Endothelial cell of umbilical vein (primary cell): ENCODE measurements at places on chromosomes 5 and 9. TPM values are rescaled to one million over a fixed set of nuclear protein-coding genes. Genes with fewer than 3 reads are reported as not detected.
A peak's percentile ranks its signal among the peaks of the same experiment; 100 is the strongest.

The PDE8B gene
- polyA plus RNA-seq, result not detected in 2 replicates

DNA sequence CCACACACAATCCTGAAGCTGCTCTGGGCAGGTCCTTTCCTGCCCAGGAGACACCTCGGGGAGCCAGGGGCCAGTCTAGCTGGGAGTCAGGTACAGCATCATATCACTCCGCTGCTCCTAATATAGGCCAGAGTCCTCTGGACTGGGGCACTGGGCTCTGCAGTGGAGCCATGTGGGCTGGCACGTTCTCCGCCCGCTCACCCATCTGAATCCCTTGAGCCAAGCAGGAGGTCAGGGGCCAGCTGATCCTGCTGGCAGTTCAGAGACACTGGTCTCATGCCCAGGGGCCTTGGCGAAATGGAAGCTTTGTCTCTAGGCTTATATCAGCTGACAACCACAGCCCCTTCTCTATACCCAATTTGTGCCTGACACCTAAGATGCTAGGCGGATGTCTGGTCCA, 9.3 kb upstream of the CORO2A start:
- H3K36me3 ChIP-seq, result no peaks in the 10 kb centered on the region
- H3K4me3 ChIP-seq, result no peak overlapping the region
- no peaks in the 10 kb centered on the region for H3K4me1 ChIP-seq
- no peak for DNase-seq

- DNase-seq, result no peak
- peaks cover 8% of the 10 kb centered on the region for H3K4me1 ChIP-seq
- no peaks in the 10 kb centered on the region for H3K36me3 ChIP-seq
- peaks cover 16% of the 10 kb centered on the region for H3K27me3 ChIP-seq
- no peak overlapping the region for H3K4me3 ChIP-seq
These were observed 8.7 kb downstream of the FGF1 start for GRCh38 chr5:142677198-142677597.

GRCh38 chr5:150529555-150529954, 21.6 kb downstream of the NDST1 start:
- H3K4me3 ChIP-seq, result no peak overlapping the region
- peaks cover 30% of the 10 kb centered on the region for H3K36me3 ChIP-seq
- DNase-seq, result no peak
- no peaks in the 10 kb centered on the region for H3K4me1 ChIP-seq
- H3K27ac ChIP-seq, result no peak overlapping the region

GRCh38 chr5:52708463-52708862, 79.3 kb upstream of the ITGA1 start:
- peak; percentile 21 for DNase-seq
- no peak overlapping the region for H3K4me3 ChIP-seq
- peaks cover 25% of the 10 kb centered on the region for H3K4me1 ChIP-seq
- H3K27ac ChIP-seq, result no peak overlapping the region
- H3K27me3 ChIP-seq, result no peaks in the 10 kb centered on the region

The GPRIN1 gene
- polyA plus RNA-seq, result 2.4 and 2.6 TPM in 2 replicates

- peaks cover 31% of the 10 kb centered on the region for H3K4me1 ChIP-seq
- no peaks in the 10 kb centered on the region for H3K36me3 ChIP-seq
- peak; percentile 57 for DNase-seq
- peak within 1 kb of the TSS; percentile 92 for H3K4me3 ChIP-seq
- H3K27me3 ChIP-seq, result no peaks in the 10 kb centered on the region
These were observed at the start of gene LARP1 for GRCh38 chr5:154755361-154756008. Gene LARP1 (plus strand): TSS chr5:154755377. CDS start chr5:154755758, 381 bp downstream.

DNA sequence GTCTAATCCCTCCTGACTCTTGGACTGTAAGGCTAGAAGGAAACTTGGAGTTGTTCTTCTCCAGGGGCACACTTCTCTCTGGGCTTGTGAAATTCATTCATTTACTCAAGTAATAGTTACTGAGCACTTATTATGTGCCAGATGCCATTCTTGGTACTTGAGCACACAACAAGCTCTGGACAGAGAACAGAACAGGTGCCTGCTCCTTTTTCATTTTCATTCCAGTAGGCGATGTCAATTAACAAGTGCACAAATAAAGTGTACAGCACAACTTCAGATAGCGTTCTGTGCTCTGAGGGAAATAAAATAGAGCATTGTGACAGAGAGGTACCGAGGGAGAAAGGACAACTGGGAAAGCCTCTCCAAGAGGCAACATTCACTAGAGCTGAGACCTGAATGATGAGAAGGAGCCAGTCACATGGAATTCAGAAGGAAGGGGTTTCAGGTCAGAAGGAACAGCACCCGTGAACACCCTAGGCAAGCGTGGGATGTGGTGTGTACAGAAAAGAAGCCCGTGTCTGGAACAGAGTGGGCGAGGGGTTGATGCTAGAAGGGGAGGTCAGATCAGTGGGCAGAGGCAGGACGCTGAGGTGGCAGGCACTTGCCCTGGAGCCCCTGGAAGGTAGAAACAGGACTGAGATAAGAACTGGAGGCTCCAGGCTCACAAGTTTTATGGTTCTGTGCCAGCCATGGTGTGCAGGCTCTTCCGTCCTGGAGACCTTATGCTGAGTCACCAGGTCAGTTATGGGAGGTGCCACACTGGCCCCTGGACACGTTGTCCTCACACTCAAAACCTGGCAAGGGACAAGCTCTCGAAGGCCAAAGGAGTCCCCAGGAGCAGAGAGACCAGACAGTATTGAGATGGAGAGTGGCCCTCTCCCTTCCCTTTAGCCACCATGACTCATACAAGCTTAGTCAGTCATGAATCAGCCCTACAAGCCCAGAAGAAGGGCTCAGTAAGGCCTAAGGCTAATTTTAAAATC, 7.2 kb upstream of the ABLIM3 start:
- DNase-seq, result peak; percentile 79
- H3K4me3 ChIP-seq, result no peak overlapping the region
- H3K4me1 ChIP-seq, result peaks cover 36% of the 10 kb centered on the region
- H3K36me3 ChIP-seq, result no peaks in the 10 kb centered on the region

The LHX6 gene
- polyA plus RNA-seq, result 1.8 and 2.4 TPM in 2 replicates

DNA sequence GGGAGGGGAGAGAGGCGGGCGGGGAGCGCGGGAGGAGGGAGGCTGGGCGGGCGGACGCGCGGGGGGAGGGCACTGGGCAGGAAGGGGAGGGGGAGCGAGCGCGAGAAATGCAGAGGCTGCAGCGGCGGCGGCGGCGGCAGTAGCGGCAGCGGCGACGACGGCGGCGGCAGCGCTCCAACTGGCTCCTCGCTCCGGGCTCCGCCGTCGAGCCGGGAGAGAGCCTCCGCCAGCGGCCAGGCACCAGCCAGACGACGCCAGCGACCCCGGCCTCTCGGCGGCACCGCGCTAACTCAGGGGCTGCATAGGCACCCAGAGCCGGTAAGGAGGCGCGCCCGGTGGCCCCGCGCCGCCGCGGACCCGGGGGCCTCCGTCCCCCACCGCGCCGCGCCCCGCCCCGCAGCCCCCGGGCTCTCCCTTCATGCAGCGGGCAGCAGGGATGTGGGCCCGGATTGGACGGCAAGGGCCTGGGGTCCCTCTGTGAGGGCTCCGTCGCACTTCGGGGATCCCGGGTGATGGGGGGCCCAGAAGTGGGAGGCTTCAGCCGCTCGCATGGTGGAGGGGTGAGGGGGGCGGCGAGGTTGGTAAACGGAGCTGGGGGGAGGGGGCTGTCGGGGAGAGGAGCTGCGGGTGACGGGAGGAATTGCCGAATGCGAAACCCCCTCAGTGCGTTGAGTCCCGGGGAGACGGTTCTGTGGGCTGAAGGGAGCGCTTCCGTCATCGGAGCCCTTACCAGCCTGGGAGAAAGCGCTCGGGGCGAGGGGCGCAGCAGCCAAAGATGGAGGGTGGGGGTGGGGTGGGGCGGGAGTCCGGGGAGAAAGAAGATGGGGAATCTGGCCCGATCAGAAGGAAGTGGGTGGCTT, at the start of gene BASP1:
TSS of gene BASP1 (plus strand) at position 139 of the 860 bp plus-strand sequence. CDS start 57,586 bp downstream, outside the sequence.
- no peaks in the 10 kb centered on the region for H3K36me3 ChIP-seq
- peak within 1 kb of the TSS; percentile 94 for H3K4me3 ChIP-seq
- DNase-seq, result peak; percentile 67
- H3K27me3 ChIP-seq, result peaks cover 10% of the 10 kb centered on the region
- H3K27ac ChIP-seq, result peak within 1 kb of the TSS; percentile 86

DNA sequence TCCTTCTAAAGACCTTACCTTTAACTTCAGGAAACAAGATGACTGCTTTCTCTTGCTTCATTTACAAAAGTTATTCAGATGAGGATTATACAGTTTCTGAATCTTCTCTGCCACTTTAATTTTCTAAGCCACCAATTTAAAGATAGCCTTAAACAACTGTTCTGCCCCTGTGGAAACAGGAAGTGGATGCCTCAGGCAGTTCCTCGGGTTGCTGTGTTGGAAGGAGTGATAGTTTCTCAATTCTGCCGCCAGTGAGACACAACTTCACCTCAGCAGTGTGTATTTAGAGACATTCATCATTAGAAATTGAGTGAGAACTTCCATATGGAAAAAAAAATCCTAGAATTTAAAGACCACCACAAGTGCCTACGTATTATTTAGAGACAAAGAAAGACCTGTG, 475.1 kb upstream of the WWC1 start:
- no peak overlapping the region for H3K4me3 ChIP-seq
- no peak for DNase-seq
- H3K27ac ChIP-seq, result no peak overlapping the region
- H3K36me3 ChIP-seq, result no peaks in the 10 kb centered on the region

DNA sequence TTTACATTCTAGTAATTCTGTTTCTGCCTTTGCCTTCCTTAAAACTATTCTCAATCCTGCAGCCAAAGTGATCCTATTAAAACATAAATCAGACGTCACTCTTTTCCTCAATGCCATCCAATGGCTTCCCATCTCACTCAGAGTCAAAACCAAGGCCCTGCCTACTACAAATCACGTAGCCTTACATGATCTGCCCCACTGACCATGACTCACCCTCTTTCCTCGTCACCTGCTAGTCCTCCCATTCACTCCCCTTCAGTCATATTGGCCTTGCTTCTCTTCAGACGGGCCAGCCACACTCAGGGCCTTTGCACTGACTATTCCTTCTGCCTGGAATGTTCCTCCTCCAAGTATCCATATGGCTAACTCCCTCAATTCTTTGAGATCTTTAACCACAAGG, 39.0 kb upstream of the DMXL1 start:
- H3K27ac ChIP-seq, result no peak overlapping the region
- H3K27me3 ChIP-seq, result no peaks in the 10 kb centered on the region
- H3K36me3 ChIP-seq, result no peaks in the 10 kb centered on the region
- no peak overlapping the region for H3K4me3 ChIP-seq
- no peaks in the 10 kb centered on the region for H3K4me1 ChIP-seq
- DNase-seq, result no peak

GRCh38 chr9:91805031-91805430, 145.0 kb downstream of the ROR2 start:
- H3K27ac ChIP-seq, result no peak overlapping the region
- no peak for DNase-seq
- no peaks in the 10 kb centered on the region for H3K4me1 ChIP-seq
- no peaks in the 10 kb centered on the region for H3K36me3 ChIP-seq

The PCDHB12 gene
- 0.36 and 0.41 TPM in 2 replicates for polyA plus RNA-seq

DNA sequence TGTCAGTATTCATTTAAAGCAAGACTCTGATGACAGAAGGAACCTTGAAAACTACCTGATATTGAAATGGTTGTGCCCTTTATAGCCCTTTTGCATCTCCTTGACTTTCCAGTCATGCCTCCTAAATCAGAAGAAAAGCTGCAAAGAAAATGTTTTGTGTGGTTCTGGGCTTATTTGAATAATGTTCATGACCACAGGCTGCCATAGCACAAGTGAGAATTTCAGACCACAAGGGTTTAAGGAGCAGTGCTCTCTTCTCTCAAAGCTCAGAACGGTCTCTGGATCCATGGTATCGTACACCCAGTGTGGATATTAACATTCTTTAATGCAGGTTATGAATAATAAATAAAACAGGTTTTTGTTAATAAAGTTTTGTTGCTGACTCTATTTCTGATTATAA, 54.2 kb downstream of the GPR107 start:
- DNase-seq, result no peak
- H3K27ac ChIP-seq, result no peak overlapping the region
- H3K4me1 ChIP-seq, result peaks cover 5% of the 10 kb centered on the region
- H3K36me3 ChIP-seq, result peaks cover 11% of the 10 kb centered on the region
- no peak overlapping the region for H3K4me3 ChIP-seq
- H3K27me3 ChIP-seq, result no peaks in the 10 kb centered on the region

- H3K27ac ChIP-seq, result no peak overlapping the region
- no peaks in the 10 kb centered on the region for H3K27me3 ChIP-seq
- peaks cover 43% of the 10 kb centered on the region for H3K36me3 ChIP-seq
These were observed 4.4 kb downstream of the CDK9 start for GRCh38 chr9:127790094-127790855.

GRCh38 chr5:83095957-83096539, 18.7 kb downstream of the XRCC4 start:
- peak; percentile 51 for DNase-seq
- H3K36me3 ChIP-seq, result no peaks in the 10 kb centered on the region
- H3K4me1 ChIP-seq, result peaks cover 16% of the 10 kb centered on the region
- H3K4me3 ChIP-seq, result no peak overlapping the region
- no peak overlapping the region for H3K27ac ChIP-seq

DNA sequence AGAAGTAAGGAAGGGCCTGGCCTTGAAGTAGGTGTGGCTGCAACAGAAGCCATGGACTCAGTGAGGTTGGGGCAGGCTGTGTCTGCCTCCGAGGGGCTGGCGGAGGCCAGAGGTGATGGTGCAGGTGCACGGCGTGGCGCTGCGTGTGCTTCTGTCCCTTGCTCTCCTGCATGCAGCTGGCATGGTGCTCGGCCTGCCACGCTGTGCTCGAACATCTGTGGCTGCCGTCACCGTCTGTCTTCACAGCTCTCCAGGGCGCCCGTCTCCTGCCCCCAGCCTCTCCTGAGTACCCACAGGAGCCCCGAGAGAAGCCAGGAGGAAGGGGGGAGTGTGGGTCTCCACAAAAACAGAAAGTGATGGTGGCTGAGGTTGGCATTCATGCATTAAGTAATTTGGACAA, 193.7 kb downstream of the CACNA1B start:
- DNase-seq, result no peak
- no peak overlapping the region for H3K4me3 ChIP-seq
- no peaks in the 10 kb centered on the region for H3K36me3 ChIP-seq
- H3K27ac ChIP-seq, result no peak overlapping the region
- H3K4me1 ChIP-seq, result no peaks in the 10 kb centered on the region

The GBGT1 gene
- polyA plus RNA-seq, result 56.3 and 68.8 TPM in 2 replicates

GRCh38 chr9:131045300-131046092, 36.5 kb downstream of the LAMC3 start:
- no peak overlapping the region for H3K4me3 ChIP-seq
- H3K27me3 ChIP-seq, result no peaks in the 10 kb centered on the region
- no peaks in the 10 kb centered on the region for H3K4me1 ChIP-seq
- H3K36me3 ChIP-seq, result no peaks in the 10 kb centered on the region
- no peak overlapping the region for H3K27ac ChIP-seq
- DNase-seq, result peak; percentile 21

DNA sequence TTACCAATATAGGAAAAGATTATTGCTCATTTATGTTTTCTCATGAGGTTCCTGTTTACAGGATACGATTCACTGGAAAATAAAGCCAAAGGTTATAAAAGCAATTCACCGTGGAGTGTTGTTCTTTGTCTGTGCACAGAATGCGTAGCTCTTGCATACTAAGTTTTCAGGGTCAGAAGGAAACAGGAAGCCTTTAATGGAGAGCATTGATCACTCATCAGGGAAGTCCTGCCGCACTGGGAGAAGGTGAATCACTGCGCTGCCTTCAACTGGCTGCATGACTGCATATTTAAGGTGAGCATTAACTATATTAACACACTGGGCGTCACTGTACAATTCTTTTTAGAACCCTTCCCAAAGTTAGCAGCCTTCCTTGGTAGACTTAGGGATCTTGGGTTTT, 74.1 kb upstream of the SYK start:
- H3K27ac ChIP-seq, result no peak overlapping the region
- DNase-seq, result no peak
- H3K4me1 ChIP-seq, result no peaks in the 10 kb centered on the region
- H3K36me3 ChIP-seq, result no peaks in the 10 kb centered on the region
